Activated CD4-positive, alpha-beta T cell treated with anti-CD3 and anti-CD28 coated beads for 24 hours (primary cell): ENCODE measurements at places on chromosomes 11 and 22.

DNA sequence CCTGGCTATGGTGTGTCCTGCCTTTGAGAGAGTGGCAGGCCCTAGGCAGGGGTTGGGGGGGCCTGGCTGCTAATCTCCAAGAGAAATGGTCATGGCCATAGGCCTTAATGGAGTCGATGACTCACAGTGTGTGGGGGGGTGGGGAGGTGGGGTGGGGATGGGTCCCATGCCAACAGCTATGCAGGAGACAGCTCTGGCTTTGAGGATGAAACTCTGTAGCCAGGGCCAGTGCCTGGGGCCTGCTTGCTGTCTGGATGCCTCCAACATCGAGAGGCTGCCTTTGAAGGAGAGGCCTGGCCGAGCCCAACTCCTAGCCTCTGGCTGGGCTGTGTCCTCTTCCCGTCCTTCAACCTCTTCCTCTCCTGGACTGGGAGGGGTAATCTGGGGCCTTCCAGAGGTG, 23.9 kb upstream of the TSPAN18 start:
- no peak for DNase-seq

GRCh38 chr11:101046947-101047346, 82.7 kb downstream of the PGR start:
- no peak for DNase-seq

GRCh38 chr22:44839061-44839460, 86.7 kb downstream of the ARHGAP8 start:
- DNase-seq = no peak

DNA sequence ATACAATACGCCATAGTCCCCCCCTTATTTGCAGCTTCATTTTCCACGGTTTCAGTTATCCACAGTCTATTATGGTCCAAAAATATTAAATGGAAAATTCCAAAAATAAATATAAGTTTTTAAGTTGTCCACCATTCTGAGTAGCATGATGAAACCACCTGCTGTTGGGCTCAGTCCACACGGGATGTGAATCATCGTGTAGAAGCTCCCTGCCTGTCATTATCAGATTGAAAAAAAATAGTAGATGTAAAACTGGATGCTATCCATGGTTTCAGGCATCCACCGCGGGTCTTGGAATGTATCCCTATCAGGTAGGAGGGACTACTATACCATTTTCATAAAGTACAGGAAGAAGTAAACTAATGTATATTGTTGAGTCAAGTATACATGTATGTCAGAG, 127.4 kb downstream of the TTC17 start:
- no peak for DNase-seq

DNA sequence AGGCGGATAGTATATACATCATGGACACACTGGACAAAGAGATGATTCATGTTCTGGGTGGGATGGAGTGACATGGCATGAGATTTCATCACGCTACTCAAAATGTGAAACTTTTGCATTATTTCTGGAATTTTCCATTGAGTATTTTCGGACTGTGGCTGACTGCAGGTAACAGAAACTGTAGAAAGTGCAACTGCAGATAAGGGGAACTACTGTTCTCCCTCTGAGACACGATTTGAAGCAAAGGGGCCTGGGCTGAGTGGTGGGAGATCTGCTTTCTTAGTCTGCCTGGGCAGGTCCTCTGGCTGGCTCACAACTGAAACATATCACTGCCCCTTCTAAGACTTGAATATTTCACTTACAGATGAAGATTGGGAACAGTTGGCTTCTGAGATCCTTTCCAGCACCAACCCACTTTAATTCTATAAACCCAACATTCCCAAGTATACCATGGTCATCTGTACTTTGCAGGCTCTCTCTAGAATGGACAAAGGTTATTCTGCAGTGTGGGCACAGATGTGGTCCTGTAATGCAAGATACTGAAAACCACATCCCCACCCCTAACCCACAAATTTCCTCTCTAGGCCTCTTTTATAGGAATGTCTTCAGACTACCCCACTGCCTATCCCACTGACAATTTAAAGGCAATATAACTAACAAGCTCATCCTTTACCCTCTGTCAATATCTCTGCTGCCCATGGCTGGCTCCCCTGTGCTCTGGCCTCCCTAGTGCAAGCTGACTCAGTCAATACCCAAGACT, 121.1 kb downstream of the KCNC1 start:
- DNase-seq = no peak

- peak; percentile 54 for DNase-seq
These were observed 10.8 kb upstream of the LDHA start for GRCh38 chr11:18383388-18384156.

DNA sequence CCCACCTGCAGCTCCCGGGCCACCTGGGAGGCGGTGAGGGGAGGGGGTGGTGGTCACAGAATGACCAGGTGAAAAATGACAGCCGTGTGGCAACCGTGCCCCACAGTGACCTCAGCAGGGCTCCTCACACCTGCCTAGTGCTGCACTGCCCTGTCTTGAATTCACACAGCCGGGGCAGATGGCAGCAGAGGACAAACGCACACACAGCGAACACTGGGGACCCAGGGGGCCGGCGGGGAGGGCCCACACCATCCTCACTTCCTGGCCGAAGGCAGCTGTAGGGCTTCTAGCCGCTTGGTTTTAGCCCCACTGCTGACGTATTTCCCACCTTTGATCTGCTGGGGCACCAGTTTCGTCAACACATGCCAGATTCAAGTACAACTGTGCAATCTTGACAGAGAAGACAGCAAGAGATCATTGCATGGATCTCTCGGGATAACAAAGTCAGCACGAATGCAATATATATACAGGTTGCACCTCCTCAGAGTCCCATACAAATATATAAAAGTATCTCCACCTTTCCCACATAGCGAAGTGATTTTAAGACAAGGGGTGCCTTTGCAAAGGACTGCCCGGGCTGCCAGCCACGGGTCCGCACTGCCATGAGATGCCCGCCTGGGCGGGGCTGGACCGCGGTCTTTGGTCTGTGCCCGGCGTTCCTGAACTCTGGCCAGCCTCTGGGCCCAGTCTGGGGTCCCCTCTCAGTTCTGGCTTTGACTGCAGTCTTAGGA, 26.9 kb downstream of the TRMU start:
- no peak for DNase-seq
